ENCODE measurements at places on chromosomes 4 and X. TPM values are rescaled to one million over a fixed set of nuclear protein-coding genes. Genes with fewer than 3 reads are reported as not detected.

- DNase-seq = no peak
Observed at GRCh38 chr4:89379511-89380044, 72.0 kb upstream of the GPRIN3 start.

- DNase-seq = no peak
Observed at GRCh38 chrX:153612413-153612812, 13.5 kb upstream of the CCNQ start.

- DNase-seq = no peak
Observed at GRCh38 chrX:39653691-39654090, 444.1 kb downstream of the BCOR start.

DNA sequence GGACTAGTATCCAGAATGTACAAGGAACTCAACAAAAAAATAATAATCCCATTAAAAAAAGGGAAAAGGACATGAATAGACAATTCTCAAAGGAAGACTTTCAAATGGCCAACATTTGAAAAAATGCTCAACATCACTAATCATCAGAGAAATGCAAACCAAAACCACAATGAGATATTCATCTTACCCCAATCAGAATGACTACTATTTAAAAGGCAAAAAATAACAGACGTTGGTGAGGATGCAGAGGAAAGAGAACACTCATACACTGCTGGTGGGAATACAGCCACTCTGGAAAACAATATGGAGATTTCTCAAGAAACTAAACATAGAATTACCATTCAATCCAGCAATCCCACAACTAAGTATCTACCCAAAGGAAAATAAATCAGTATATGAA, 133.1 kb downstream of the KDR start:
- DNase-seq = no peak

The AASDH gene
- 6.7 TPM for total RNA-seq

The NPNT gene
- not detected for total RNA-seq
